NCI-H460 (cell line): ENCODE measurements at places on chromosomes 3 and 15.
A peak's percentile ranks its signal among the peaks of the same experiment; 100 is the strongest.

DNA sequence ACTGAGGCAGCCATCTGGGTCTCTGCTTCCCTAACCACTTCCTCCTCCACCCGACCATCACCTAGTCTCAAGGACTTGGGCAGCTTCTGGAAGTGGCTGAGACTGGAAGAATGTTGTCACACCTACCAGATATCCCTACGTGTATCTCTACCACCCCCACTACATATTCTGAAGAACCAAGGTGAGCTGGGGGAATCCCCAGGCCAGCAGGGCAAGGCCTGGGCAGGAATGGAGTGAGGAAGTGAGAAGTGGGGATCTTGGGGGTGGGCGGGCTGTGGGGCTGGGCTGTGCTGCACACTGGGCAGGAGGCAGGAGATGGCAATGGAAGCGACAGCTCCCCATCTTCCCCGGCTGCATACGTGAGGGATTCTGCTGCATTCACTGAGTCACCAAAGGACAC, 17.5 kb upstream of the ALDH1A3 start:
- no peak for DNase-seq

- no peak for DNase-seq
Observed at GRCh38 chr15:41605566-41605965, 46.6 kb downstream of the TYRO3 start.

GRCh38 chr3:194054016-194054415, 81.9 kb upstream of the HES1 start:
- no peak for DNase-seq

DNA sequence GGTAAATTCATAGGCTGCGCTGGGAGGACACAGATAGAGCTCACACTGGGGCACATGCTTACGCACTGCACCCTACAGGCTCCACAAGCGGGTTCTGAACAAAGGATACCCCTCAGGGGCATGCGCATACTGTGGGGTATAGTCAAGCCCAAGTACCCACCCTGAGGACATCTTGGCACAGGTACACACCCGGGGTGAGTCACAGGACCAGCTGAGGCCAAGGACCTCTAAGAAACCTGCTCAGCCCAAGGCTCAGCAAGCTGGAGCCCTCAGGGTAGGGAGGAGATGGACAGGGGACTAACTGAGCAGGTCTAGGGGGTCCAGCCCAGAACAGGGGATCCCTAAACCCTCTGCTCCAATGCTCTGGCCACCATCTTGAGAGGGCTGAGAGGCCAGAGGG, 3.3 kb downstream of the SHISA5 start:
- DNase-seq: no peak

- no peak for DNase-seq
Observed at GRCh38 chr15:90095521-90095959, 6.7 kb downstream of the IDH2 start.

GRCh38 chr15:51382787-51383186, 41.3 kb downstream of the GLDN start:
- DNase-seq: peak; percentile 17

DNA sequence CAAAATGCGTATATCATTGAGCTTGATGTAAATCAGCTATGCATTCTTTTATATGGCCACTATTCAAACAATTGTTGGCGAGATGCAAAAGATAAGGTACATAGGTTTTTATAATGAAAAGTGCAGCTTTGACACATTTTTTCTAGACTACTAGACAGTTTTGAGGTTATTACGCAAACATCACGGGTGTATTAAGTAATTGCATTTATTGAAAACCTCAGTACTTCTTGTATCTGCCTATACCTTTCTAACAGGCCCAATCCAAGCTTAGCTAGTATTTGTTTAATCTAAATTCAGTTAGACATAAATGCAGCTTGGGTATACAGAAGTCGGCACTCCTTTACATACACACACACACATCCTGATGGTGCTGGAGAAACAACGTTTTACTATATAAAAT, 2.7 kb downstream of the SPESP1 start:
- DNase-seq: no peak

DNA sequence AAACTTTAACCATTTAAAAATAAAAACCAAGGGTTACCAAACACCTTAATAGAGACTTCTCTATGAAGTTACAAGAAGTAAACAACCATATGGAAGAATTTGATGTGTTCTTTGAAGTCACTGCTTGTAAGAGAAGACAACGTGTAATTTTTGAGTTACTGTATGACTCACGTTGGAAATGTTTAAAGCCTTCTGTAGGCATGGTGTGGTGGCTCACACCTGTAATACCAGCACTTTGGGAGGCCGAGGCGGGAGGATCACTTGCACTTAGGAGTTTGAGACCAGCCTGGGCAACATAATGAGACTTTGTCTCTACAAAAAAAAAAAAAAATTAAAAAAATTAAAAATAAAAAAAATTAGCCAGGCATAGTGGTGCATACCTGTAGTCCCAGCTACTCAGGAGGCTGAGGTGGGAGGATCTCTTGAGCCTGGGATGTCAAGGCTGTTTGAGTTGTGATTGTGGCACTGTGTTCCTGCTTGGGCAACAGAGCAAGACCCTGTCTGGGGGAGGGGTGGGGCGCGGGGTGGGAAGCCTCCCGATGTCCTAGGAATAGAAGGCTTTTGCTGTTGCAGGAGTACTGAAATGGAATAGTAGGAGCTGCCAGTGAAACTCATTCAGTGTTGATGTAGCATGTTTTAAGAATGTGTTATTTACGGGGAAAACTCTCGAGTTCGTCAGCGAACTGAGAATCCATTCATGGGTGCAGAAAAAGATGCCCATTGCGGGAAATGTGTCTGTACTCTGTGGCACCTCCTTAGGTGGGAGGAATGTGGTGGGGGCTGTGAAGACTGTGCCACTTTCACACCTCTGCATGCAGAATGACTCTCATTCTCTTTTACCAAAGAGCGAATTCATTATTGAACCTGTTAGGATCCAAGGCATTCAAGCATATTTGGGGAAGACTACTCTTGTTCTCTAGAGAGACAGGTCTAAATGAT, 134.2 kb downstream of the FNDC3B start:
- no peak for DNase-seq

DNA sequence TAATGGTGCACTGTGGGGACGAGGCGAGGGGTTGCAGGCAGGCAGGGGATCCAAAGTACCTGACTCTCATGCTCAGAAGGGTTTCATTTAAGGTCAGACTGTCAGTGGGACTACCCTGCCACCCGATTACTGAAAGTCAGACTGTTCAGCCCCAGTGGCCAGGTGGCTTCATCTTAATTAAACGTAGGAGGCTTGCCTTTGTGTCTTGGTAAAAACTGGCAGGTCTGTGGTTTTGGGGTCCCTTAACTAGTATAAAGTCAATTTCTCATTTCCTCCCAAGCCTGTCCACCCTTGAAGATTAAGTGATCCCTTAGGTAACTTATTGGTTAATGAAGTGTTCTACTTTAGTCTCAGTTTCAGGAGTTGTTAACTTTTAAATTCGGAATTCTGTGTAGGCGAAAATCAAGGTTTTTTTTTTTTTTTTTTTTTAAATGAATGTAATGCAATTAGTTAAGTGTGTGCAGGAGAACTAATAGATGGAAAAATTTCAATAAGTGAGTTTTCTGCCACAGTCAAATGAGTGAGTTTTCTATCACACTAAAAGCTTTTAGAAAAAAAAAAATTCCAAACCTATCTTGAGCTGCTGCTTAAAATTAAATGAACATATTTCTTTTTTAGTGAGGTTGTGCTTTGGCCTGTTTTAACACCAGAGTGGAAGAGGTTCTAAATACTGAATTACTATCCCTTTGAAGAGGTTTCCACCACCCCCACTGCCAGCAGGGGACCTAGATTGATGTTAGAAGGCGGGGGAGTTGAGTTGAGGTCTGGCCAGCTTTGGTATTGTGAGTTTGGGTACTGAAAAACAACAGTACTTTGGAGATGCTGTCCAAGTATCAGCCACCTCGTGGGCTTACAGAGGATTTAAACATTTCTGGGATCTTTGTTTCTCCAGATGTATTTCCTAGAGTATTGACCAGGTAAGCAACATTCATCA, 15.2 kb downstream of the ITPR1 start:
- DNase-seq: no peak

- DNase-seq: no peak
Observed at GRCh38 chr15:90227816-90228772, 5.6 kb downstream of the CIB1 start.

DNA sequence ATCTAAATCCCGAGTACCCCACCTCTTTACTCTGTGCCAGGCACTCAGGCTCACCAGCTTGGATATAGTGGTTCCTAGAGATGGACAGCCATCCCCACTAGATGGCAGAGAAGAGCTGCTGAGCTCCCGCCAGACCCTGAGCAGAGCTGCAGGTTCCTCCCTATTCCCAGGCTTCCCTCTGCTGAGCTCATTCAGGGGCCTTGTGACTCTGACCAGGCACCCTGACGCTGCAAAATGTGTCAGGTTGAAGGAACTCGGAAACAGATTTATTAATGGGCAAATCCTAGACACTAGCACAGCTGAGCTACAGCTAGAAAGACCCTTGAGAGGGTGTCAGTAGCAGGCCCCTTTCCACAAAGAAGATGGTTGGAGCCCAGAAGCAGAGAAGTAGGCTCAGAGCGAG, 38.2 kb upstream of the RHO start:
- peak; percentile 76 for DNase-seq

DNA sequence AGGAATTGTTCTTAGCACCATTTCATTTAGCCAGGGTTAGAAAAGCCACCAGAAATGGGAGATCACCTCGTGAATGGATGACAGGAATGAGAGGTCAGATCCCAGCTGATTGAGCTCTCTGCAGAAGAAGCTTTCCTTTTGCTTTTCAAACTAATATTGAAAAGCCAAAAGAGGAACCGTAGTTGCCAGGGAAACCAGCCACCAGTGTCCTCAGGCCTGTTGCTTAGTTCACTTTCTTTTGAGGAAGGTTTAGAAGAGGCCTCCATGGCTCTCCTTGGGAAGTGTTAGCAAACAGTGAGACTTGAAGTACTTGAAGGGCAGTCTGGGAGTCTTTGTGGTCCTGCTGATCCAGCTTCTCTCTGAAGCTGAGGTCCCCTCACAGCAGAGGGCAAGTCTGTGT, 7.4 kb upstream of the CCK start:
- no peak for DNase-seq

DNA sequence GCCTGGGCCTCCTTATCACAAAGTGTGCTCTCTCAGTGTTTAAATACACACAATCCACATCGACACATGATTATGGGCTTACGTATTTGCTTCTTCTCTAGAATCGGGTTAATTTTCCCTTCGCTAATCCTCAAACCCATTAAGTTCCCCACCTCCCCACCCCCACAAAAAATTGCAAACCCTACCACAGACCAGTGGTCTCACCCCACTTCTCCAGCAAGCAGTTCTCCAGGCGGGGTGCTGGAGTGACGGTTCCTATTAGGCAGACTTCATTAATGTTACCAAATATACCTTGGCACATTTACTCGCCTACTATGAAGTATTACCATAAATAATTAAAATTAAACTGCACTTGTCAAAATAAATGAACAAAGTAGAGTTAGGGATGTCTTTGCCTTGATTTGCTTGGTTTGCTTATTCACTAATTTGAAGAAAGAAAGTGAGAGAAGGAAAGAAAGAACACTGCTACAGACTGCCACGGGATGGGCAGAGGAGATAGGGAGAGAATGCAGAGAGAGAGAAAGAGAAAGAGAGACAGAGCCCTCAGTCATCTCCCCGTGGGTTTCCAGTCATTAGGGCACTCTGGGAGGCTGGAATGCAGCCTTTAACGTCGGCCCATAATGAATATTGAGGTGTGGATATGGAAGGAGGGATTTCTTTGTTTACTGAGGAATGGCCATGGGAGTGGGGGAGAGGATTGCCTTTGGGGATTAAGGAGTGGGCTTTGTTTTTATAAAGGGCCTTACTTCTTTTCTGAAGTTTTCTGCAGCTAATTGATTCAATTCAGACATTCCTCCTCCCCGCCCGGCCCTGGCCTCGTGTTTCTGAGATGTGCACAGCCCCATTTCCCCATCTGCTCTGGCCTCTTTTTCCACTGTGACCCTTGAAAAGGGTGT, 39.7 kb upstream of the POLG start:
- no peak for DNase-seq

- no peak for DNase-seq
Observed at GRCh38 chr3:3031326-3031725, 78.8 kb downstream of the IL5RA start.

DNA sequence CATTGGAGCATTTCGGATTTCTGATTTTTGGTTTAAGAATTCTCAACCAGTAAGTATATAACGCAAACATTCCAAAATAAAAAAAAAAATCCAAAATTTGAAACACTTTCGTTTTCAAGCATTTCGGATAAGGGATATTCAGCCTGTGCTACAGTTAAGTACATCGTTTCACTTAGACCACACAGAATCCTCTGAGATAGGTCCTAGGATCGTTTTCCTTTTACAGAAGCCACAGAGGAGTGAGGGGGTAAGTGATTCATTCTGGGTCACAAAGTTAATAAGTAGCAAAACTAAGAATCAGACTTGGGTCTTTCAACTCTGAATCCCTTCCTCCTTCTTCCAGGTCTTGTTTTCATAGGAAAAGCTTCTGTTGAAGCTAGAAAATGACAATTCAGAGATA, 249.3 kb downstream of the BBX start:
- DNase-seq: no peak

DNA sequence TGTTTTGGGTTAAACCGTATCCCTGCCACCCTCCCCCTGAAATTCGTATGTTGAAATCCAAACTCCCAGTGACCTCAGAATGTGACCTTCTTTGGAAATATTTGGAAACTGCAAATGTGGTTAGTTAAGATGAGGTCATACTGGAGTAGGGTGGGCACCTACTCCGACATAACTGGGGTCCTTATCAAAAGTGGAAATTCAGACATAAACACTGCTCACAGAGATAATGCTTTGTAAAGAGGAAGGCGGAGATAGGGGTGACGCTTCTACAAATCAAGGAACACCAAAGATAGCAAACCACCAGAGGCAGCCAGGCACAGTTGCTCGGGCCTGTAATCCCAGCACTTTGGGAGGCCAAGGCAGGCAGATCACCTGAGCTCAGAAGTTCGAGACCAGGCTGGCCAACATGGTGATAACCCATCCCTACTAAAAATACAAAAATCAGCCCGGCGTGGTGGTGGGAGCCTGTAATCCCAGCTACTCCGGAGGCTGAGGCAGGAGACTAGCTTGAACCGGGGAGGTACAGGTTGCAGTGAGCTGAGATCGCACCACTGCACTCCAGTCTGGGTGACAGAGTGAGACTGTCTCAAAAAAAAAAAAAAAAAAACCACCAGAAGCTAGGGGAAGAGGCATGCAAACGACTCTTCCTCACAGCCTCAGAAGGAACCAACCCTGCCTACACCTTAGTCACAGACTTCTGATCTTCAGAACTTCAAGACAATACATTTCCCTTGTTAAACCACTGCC, 51.1 kb upstream of the CHD2 start:
- DNase-seq: no peak

GRCh38 chr3:177196008-177196455, 1.2 kb downstream of the TBL1XR1 start:
- DNase-seq: no peak

DNA sequence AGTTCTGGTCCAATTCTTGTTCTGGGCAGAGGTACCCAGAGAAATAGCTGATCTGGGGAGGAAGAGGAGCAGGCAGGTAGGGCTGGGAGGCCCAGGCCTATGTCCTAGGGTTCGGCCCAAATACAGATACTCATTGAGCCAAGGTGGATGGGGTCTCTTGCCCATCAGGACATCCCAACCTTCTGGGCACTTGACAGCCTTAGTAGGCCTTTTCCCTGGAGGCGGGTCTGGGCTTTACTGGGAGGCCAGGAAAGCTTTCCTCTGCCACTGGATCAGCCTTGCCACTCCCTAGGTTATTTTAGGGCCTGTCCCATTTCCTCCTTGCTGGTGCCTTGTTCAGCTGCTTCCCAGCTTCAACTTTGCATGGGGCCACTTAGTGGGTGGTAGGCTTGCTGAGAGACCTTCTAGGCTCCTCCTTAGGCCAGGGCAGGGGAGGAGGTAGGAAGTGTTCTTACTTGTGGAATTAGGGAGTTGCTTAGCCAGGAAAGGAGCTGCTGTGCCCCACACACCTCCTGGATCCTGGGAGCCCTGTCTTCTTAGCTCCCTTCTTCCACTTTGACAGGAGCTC, 9.7 kb downstream of the TEX264 start:
- no peak for DNase-seq
